Natural killer cell (primary cell): ENCODE measurements at places on chromosomes 1 and 21. TPM values are rescaled to one million over a fixed set of nuclear protein-coding genes. Genes with fewer than 3 reads are reported as not detected.

GRCh38 chr1:109963864-109964263, 20.7 kb upstream of the AHCYL1 start:
- no peaks in the 10 kb centered on the region for H3K36me3 ChIP-seq
- H3K4me1 ChIP-seq: no peaks in the 10 kb centered on the region
- H3K27me3 ChIP-seq: peaks cover 2% of the 10 kb centered on the region
- H3K27ac ChIP-seq: no peak overlapping the region
- no peak for DNase-seq

GRCh38 chr1:13664451-13664850, 35.5 kb upstream of the PRDM2 start:
- H3K36me3 ChIP-seq: no peaks in the 10 kb centered on the region
- H3K4me1 ChIP-seq: peaks cover 8% of the 10 kb centered on the region
- H3K4me3 ChIP-seq: no peak overlapping the region
- no peak for DNase-seq

DNA sequence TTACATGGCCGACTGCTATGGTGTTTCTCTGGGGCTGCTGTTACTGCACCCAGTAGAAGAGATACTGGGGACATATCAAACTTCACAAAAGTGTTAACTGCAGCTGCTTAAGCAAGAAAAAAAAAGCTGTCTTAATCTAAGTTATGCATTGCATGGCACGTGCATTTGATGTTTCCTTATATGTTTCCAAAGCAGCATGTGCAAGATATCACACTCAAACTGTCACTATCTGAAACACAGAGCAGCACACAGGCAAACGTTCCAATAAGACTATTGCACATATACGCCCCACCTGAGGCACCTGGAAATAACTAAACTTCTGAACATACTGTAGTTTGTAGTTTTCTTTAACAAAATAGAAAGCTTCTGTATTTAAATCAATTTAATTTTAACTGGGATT, 671.4 kb upstream of the ADGRL2 start:
- H3K4me3 ChIP-seq: no peak overlapping the region
- DNase-seq: no peak
- no peak overlapping the region for H3K27ac ChIP-seq
- no peaks in the 10 kb centered on the region for H3K27me3 ChIP-seq
- H3K4me1 ChIP-seq: no peaks in the 10 kb centered on the region

DNA sequence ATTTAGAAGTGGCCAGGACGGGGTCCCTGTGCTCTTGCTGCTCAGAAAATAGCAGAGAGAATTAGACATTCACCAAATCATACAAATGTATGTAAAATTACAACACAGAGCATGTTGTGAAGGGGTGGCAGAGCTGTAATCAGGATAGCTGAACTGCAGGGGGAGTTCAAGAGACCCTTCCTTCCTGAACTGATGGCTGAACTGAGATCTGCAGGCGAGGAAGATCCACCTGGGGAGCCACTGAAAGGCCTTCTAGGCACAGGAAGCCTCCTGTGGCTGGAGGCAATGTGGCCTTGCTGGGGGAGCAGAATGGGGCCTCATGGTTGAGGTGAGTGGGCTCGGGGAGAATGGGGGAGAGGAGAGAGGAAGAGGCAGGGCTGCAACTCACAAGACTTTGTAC, 216.5 kb downstream of the PRDM2 start:
- no peak overlapping the region for H3K27ac ChIP-seq
- H3K4me3 ChIP-seq: no peak overlapping the region
- no peaks in the 10 kb centered on the region for H3K27me3 ChIP-seq
- H3K36me3 ChIP-seq: no peaks in the 10 kb centered on the region

DNA sequence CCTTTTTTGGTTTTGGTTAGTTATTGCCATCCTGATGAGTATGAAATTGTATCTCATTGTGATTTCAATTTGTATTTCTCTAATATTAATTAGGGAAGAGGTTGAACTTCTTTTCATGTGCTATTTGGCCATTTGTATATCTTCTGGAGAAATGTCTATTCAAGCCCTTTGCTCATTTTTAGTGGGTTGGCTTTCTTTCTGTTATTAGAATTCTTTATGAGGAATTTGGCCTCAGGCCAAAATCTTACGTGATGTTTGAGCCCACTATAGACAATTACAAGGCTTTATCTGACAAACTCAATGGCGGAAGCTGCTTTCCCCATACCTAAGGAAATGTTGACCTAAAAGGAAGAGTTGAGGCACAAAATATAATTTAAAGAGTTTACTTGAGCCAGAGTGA, 32.9 kb downstream of the IVNS1ABP start:
- no peak overlapping the region for H3K4me3 ChIP-seq
- H3K27ac ChIP-seq: no peak overlapping the region
- H3K36me3 ChIP-seq: no peaks in the 10 kb centered on the region

DNA sequence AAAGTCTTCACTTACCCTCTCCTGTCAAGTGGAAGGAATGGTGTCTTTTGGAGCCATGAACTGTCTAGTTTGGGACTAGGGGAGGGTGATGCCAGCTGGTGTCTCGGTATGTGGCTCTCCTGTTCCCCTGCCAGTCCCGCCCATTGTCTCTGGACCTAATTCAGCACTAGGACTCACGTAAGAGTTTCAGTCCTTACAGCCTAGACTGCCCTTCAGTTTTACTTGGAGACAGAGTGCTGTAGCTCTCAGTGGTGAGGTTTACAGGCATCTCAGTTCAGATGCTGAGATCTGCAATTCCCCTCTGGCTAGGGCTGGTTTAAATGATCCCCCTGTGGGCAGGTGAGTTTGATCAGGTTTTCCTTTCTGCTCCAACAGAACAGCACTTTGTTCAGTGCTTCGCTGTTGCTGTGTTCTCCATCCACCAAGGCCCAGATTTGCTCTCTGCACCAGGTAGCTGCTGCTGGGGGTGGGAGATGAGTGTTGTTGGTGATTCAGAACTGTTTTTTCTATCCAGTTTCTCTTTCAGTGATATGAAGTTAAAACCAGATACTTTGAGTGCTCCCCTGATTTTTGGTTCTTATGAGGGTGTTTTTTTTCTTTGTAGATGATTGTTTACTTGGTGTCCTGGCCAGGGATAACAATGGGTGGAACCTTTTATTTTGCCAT, 198.3 kb upstream of the RNPC3 start:
- H3K27me3 ChIP-seq: no peaks in the 10 kb centered on the region
- H3K4me3 ChIP-seq: no peak overlapping the region
- no peaks in the 10 kb centered on the region for H3K4me1 ChIP-seq
- DNase-seq: no peak
- H3K27ac ChIP-seq: no peak overlapping the region
- no peaks in the 10 kb centered on the region for H3K36me3 ChIP-seq

- DNase-seq: no peak
- H3K36me3 ChIP-seq: no peaks in the 10 kb centered on the region
- H3K4me1 ChIP-seq: no peaks in the 10 kb centered on the region
These were observed 77.0 kb upstream of the BACE2 start for GRCh38 chr21:41090981-41091380.

GRCh38 chr1:116166655-116167054, 55.5 kb downstream of the MAB21L3 start:
- no peak overlapping the region for H3K4me3 ChIP-seq
- H3K27ac ChIP-seq: no peak overlapping the region
- no peaks in the 10 kb centered on the region for H3K27me3 ChIP-seq
- H3K4me1 ChIP-seq: peaks cover 18% of the 10 kb centered on the region
- DNase-seq: no peak
- H3K36me3 ChIP-seq: no peaks in the 10 kb centered on the region

Gene DIO1
- total RNA-seq: not detected

Gene EXOSC10
- 85.2 TPM for total RNA-seq

Gene DCAF6
- 21.8 TPM for total RNA-seq

- H3K4me1 ChIP-seq: no peaks in the 10 kb centered on the region
- DNase-seq: no peak
- H3K4me3 ChIP-seq: no peak overlapping the region
- no peaks in the 10 kb centered on the region for H3K36me3 ChIP-seq
- no peaks in the 10 kb centered on the region for H3K27me3 ChIP-seq
- no peak overlapping the region for H3K27ac ChIP-seq
These were observed 45.9 kb downstream of the SYF2 start for GRCh38 chr1:25186161-25187007.

- peak; percentile 92 for DNase-seq
- H3K27me3 ChIP-seq: no peaks in the 10 kb centered on the region
- H3K27ac ChIP-seq: peak within 1 kb of the TSS; percentile 88
- peak within 1 kb of the TSS; percentile 89 for H3K4me3 ChIP-seq
- H3K36me3 ChIP-seq: no peaks in the 10 kb centered on the region
These were observed at the start of gene TM2D1 for GRCh38 chr1:61724813-61725694. Gene TM2D1 (minus strand): TSS chr1:61725141. CDS start chr1:61725120, 21 bp downstream.

Gene CREG1
- 6.7 TPM for total RNA-seq

Gene LSM10
- 26.6 TPM for total RNA-seq

GRCh38 chr1:14590411-14591180, 7.9 kb upstream of the KAZN start:
- no peak overlapping the region for H3K27ac ChIP-seq
- no peak overlapping the region for H3K4me3 ChIP-seq
- DNase-seq: no peak
- H3K36me3 ChIP-seq: no peaks in the 10 kb centered on the region
- no peaks in the 10 kb centered on the region for H3K27me3 ChIP-seq
- no peaks in the 10 kb centered on the region for H3K4me1 ChIP-seq

DNA sequence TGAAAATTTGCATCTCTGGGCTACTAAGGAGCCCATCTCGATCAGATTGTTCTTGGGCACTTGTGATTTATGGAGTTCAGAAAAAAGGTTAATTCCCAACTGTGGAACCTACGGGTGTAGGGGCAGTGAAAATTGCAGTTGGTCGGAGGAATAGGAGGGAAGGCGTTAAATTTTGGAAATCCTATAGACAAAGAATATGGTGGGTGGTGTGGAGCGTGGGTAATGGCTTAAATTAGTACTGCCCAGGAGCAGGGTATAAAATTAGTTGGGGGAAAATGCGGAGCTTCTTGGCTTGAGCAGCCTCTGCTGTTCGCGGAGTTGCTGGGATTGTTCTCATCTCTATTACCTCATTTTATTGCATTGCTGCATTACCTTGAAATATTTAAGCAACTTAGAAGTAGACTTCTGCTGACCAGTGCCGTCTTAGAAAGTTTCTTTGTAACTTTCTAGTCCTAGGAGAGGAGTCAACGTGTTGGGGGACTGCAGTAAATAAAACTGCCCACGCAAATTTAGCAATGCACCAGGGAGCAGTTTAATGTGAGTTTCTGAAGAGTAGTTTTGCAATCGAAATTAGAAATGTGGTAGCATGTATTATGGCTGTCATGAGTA, 514 bp downstream of the S1PR1 start:
- H3K36me3 ChIP-seq: peaks cover 35% of the 10 kb centered on the region
- no peaks in the 10 kb centered on the region for H3K27me3 ChIP-seq
- H3K4me3 ChIP-seq: peak overlapping the region; percentile 74
- H3K4me1 ChIP-seq: peaks cover 36% of the 10 kb centered on the region

DNA sequence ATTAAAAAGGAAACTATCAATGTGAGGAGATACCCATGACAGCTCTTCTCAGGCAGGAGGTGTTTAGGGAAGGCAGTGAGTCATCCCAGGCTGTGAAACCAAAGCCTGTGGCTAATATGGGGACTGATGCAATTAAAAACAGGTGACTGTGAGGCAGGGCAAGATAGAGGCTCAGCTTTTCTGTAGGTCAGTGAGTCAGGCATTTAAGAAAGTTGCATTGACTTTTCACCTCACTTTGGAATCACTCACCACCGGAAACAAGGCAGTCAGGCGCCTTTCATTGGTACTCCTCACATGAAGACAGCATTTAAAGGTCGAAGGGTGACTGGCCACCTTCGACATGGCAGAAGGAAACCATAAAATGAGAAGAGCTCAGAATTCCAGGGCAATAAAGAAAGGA, 54.5 kb downstream of the PAPPA2 start:
- H3K36me3 ChIP-seq: no peaks in the 10 kb centered on the region
- no peak overlapping the region for H3K4me3 ChIP-seq
- H3K4me1 ChIP-seq: no peaks in the 10 kb centered on the region
- DNase-seq: no peak
- H3K27ac ChIP-seq: no peak overlapping the region

Gene PGBD5
- total RNA-seq: 0.90 TPM

Gene AQP10
- total RNA-seq: not detected

DNA sequence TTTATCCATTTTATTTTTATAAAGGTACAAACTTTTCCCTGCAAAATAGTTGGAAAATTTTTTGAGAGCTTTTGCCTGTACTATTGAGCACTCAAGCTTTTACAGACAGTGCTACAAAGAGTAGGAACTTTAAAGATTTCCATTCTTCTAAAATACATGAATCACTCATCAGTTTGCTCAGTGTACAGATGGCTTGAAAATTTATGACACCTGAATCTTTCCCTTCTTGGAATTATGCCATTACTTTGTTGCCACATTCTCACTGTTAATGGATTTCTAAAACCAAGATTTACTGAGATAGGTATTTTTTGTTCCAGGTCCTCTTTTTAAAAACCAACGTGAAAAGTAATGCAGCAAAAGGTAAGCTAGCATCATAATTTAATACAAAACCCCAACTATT, 76.0 kb downstream of the GPATCH2 start:
- H3K4me1 ChIP-seq: no peaks in the 10 kb centered on the region
- H3K4me3 ChIP-seq: no peak overlapping the region
- H3K27me3 ChIP-seq: no peaks in the 10 kb centered on the region

GRCh38 chr1:6162773-6163172, 17.3 kb downstream of the CHD5 start:
- H3K4me3 ChIP-seq: no peak overlapping the region
- peaks cover 2% of the 10 kb centered on the region for H3K27me3 ChIP-seq
- DNase-seq: no peak
- H3K4me1 ChIP-seq: no peaks in the 10 kb centered on the region
- H3K36me3 ChIP-seq: no peaks in the 10 kb centered on the region

- H3K36me3 ChIP-seq: no peaks in the 10 kb centered on the region
- no peaks in the 10 kb centered on the region for H3K4me1 ChIP-seq
- no peak for DNase-seq
- H3K27ac ChIP-seq: no peak overlapping the region
These were observed 184.1 kb upstream of the DUSP10 start for GRCh38 chr1:221925947-221926346.

Gene TGFBR3
- 225 TPM for total RNA-seq

DNA sequence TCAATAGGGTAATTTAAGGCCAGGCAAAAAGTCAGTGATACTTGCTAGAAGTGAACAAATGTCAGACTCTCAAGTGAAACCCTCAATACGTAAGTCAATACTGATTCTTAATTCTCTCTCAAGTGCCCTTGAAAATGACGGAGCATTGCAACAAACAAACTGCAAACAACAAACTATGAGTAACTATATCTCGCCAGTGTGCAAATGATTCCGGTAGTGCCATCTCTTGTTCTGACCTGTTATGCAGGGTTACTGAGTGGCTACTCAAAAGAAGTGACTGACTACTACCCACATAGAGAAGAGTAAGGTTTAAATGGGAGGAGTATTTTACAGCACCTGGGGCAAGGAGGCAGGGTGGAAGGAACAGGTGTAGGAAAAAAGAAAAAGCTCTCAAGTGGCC, 1.6 kb downstream of the SLC19A2 start:
- peaks cover 7% of the 10 kb centered on the region for H3K4me1 ChIP-seq
- H3K36me3 ChIP-seq: no peaks in the 10 kb centered on the region
- DNase-seq: no peak
- H3K4me3 ChIP-seq: no peak overlapping the region
- no peak overlapping the region for H3K27ac ChIP-seq
- H3K27me3 ChIP-seq: no peaks in the 10 kb centered on the region

GRCh38 chr1:26761217-26761616, 26.5 kb upstream of the PIGV start:
- no peak for DNase-seq
- peaks cover 60% of the 10 kb centered on the region for H3K36me3 ChIP-seq
- H3K4me1 ChIP-seq: peaks cover 23% of the 10 kb centered on the region
- H3K27ac ChIP-seq: no peak overlapping the region
- no peak overlapping the region for H3K4me3 ChIP-seq

GRCh38 chr1:203669739-203670138, 43.1 kb downstream of the ATP2B4 start:
- no peak for DNase-seq
- no peaks in the 10 kb centered on the region for H3K27me3 ChIP-seq
- H3K36me3 ChIP-seq: no peaks in the 10 kb centered on the region
- no peak overlapping the region for H3K27ac ChIP-seq
- H3K4me3 ChIP-seq: no peak overlapping the region
